ENCODE measurements at places on chromosomes 4 and X.

DNA sequence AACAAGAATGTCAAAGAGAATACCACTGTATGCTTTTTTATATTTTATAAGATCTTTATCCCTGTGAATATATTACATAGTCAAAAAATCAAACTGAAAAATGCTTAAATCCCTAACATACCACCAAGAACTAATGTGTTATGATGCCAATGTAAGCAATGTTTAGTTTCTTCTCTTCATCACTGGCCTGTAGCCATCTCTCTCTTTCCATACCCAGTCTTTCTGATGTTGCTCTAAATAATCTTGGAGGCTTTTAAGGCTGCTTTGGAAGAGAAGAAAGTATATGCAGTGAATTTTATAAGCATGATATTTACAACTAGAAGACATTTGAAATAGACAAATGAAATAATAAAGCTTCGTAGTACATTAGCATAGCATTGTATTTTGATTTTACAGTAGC lies 82.9 kb downstream of the NFKB1 start:
- no peak for DNase-seq

GRCh38 chrX:670645-671044 lies 40.1 kb downstream of the SHOX start:
- no peak for DNase-seq

GRCh38 chrX:154712781-154713740 lies 37.8 kb downstream of the GAB3 start:
- DNase-seq, result no peak

- no peak for DNase-seq
Observed at GRCh38 chr4:181138116-181138515, 1105.1 kb upstream of the TENM3 start.

GRCh38 chr4:6777636-6778281 lies 4.8 kb upstream of the KIAA0232 start:
- DNase-seq, result no peak
